ENCODE measurements at places on chromosomes 11 and 22.

- peak; percentile 92 for DNase-seq
These were observed 13.8 kb downstream of the PHLDB1 start for GRCh38 chr11:118621071-118621783.

DNA sequence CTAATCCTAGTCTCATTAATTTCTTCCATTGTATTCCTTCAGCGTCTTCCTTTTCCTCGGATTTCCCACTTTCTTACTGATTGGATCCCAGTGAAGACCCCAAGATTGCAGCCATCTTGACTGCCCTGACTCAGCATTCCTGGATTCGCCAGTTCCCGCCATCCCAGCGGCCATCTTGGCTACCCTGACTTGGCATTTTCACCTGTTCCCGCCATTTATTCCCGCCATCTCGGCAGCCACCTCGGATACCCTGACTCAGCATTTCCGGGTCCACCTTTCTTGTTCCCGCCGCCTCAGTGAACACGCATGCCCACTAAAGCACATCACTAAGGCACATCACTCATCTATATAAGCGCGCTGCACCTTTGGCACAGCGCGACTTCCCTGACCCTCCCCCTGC lies 13.8 kb upstream of the OR56A3 start:
- DNase-seq: no peak

DNA sequence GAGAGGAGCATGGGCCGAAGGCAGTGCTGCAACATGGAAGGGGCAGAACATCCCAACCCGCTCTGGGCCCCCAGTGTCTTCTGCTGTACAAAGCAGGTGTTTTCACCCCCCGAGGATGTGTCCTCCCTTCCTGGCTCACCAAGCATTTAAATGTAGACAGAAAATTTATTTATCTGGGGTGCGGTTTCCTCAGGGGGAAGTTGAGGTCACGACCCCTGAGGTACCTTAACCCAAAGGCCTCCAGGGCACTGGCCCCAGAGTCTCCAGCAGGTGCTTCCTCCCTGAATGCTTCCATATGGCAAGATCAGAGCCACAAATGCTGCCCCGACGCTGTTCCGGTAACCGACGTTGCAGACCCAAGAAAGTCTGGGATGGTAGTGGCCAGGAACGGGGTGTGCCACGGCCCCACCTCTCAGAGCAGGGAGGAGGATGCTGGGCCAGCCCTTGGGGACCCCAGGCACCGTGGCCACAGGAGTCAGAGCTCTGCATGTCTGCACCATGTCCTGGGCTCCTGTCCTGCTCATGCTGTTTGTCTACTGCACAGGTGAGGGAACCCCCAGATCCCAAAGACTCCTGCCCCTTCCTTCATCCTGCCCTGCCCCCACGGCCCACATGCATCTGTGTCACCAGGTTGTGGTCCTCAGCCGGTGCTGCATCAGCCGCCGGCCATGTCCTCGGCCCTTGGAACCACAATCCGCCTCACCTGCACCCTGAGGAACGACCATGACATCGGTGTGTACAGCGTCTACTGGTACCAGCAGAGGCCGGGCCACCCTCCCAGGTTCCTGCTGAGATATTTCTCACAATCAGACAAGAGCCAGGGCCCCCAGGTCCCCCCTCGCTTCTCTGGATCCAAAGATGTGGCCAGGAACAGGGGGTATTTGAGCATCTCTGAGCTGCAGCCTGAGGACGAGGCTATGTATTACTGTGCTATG lies at the start of gene VPREB1:
VPREB1 (plus strand) TSS at position 471 of the 935 bp plus-strand sequence; CDS start at position 499, 28 bp downstream.
- no peak for DNase-seq

GRCh38 chr11:35057926-35058668 lies 80.9 kb upstream of the CD44 start:
- DNase-seq: no peak

- DNase-seq: no peak
These were observed 30.7 kb upstream of the USP47 start for GRCh38 chr11:11810764-11811726.

DNA sequence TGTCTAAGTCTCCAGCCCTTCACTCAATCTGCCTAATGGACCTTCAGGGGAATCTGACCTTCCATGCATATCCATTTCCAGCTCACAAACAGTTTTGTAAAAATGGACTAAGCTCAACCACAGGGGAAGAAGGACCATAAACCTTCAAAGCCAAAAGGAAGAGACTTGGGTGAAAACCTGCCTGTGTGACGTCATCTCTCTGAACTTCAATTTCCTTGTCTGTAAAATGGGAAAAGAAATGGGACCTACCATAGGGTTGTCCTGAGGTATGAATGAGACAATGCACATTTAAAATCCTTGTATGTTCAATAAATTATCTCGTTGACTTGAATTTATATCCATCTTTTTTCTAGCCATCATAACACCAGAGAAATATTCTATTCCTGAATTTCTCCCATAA lies 370.7 kb downstream of the INSC start:
- no peak for DNase-seq

- DNase-seq: no peak
These were observed 232.2 kb upstream of the PITPNB start for GRCh38 chr22:28151151-28151816.

- no peak for DNase-seq
These were observed 2034.2 kb downstream of the LRRC4C start for GRCh38 chr11:39425226-39425625.

DNA sequence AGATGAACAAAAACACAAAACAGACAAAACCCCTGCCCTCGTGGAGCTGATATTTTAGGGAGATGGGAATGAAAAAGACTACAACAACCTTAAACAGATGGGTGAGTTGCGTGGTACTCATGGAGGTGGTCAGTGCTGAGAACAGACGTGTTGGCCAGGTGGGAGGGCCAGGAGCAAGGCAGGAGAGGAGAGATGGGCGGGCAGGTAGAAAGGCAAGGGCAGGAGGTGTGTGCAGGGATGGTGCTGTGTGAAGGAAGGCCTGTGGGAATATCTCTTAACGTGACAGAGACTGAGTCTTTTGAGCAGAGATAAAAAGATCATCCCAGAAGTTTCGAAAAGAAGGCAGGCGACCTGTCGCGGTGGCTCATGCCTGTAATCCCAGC lies 7.0 kb downstream of the GAL start:
- DNase-seq: no peak

DNA sequence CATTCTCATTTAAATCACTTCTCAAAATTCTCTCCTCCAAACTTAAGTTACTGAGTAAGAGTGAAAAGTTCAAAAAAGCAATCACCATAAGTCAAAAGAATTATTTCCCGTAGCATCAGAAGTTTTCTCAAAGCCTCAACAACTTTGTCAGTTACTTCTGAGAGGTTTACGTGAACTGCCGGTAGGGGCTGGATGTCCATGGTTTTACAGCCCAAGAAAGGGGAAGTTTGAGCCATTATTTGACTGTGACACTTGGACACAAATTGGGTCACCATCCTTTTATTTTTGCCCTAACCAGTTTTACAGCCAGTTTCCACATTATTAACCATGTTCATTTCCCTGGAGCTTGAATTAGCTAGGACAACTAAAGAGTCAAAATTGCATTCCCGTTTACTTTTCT lies 7.5 kb downstream of the POU2AF3 start:
- no peak for DNase-seq

- peak; percentile 45 for DNase-seq
These were observed 873.2 kb downstream of the METTL15 start for GRCh38 chr11:28981381-28981780.

DNA sequence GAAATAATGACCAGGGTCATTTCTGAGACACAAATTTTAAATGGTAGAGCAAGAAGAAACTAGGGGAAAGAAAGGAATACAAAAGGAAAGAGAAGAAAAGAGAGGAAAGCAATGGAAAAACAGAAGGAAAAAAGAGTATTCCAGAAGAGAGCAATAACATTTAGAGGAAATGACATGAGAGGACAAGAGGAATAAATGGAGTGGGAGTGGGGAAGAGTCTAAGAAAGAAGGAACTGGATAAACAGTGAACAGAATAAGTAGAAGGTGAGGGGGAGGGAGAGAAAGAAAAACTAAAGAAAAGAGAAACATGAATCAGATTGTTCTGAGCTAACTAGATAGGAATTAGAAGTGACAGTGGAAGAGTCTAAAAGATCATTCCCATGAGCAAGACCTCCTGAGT lies 28.4 kb downstream of the PRDM10 start:
- DNase-seq: no peak

GRCh38 chr11:93783765-93784144 lies 327 bp upstream of the MED17 start:
- DNase-seq: no peak

GRCh38 chr11:35178067-35178805 lies 39.3 kb downstream of the CD44 start:
- DNase-seq: no peak

- no peak for DNase-seq
These were observed 14.7 kb downstream of the OTUB1 start for GRCh38 chr11:64000740-64001483.

- DNase-seq: no peak
These were observed 599 bp upstream of the PPP2R1B start for GRCh38 chr11:111766834-111767142.

- DNase-seq: peak; percentile 86
These were observed 16.0 kb upstream of the PHLDA2 start for GRCh38 chr11:2945031-2945756.

DNA sequence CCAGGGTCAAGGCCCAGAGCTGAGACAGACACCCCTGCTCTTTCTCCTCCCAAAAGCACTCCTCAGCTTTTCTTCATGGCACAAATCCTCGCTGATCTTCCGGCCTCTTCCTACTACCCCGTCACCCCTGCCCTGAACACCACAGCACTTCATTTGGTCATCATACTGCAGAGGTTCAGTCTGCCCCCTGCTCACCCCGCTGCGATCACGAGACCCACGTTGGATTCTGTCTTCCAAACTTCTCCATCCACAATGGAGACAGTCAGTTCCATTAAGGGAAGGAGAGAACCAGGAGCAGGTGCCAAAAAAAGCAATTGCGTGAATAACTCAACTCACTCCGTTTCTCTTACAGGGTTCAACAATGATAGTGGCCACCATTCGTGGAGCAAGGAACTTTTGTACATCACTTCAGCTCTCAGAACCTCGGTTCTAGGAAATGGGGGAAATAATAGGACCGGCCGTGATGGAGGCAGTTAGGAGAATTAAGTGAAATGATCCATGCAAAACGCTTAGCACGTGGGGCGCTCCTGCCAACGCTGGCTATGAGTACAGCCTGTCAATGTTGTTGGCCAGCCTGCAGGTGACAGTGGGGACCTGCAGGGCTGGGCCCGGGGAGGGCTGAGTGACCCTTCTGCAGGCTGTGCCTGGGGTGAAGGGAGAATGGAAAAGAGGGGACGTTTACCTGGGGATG lies 45.9 kb downstream of the MN1 start:
- DNase-seq: no peak

- DNase-seq: no peak
These were observed 382.5 kb downstream of the ETS1 start for GRCh38 chr11:128204898-128205297.

DNA sequence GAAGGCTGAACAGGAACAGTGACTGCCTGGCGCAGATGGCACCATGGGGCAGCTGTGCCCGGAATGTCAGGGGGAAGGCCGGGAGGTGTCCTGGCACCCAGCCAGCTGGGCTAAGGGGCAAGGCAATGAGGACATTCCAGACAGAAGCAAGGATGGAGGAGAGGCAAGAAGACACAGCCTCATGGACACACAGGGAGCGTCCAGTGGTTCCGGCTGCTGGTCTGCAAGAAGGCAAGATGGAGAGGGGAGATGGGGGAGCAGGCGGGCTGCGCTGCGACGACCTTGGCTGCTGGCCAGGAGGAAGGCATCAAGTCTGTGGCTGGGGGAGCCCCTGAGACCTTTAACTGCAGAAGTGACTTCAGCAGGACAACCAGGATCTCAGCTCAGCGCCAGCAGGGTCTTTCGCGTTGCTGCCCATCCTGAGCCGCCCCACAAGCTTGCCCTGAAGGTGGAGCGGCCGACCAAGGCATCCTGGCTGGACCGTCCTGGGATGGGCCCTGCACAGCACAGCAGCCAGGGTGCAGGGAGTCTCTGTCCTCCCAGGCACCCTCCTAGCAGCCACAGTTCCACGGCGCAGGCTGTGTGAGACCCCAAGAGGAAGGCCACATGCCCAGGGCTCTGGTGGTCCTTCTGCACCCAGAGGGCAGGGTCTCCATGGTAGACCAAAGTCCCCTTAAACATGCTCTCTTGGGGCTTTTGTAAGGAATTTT lies 531.7 kb downstream of the BRD1 start:
- no peak for DNase-seq

DNA sequence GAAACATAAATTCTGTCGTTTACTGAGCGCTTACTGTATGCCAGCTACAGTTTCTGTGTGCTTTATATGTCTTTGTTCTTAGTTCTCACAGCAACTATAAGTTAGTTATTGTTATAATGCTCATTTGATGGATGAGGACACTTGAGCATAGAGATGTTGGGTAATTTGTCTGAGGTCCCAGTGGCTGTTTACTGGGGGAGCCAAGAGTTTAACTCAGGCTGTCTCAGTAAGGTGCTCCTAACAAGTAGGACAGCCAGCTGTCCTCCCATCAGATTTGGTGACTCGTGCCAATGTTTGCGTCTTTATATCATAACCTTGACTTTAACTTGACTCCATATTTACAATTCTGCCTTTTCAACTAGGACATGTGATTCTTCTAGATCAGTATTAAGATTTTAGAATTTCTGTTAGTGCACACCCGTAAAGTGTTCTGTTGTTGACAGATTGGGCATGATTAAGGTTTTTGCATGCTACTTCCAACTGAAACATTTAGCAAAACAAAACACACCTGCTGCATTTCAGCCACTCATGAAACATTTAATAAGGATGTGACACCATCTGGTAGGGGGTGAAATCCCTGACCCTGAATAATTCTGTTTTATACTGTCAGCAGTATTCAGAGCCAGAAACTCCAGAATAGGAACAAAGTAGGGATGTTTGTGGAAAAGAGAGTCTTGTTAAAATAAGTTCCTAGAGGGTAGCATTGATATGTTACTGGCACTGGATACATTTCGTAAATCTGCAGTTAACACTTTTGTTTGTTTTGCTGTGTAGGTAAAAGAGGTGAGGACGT lies 1.9 kb downstream of the REXO2 start:
- no peak for DNase-seq

- no peak for DNase-seq
These were observed 20.6 kb upstream of the TLCD5 start for GRCh38 chr11:120304526-120304925.

DNA sequence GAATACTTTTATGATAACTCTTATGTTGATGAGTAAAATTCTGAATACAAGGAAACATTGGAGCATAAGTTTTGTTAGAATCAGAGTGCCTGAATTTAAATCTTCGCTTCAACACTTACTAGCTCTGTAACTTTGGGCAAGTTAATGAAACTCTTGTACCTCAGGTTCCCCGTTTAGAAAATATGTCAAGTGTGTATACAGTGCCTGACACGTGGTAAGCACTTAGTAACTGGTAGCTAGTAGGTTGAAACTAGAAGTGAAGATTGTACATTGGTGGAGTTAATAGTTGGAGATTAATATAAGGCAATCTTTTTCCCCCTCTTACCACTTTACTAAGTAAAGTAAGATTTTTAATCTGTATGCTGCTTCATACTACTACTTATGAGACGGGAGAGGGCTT lies 24.8 kb upstream of the NAT10 start:
- no peak for DNase-seq
